ENCODE measurements at places on chromosomes 3 and 15. TPM values are rescaled to one million over a fixed set of nuclear protein-coding genes. Genes with fewer than 3 reads are reported as not detected.

The USP8 gene
- 58.8 TPM for total RNA-seq

The CYP19A1 gene
- total RNA-seq = not detected

The DPP8 gene
- total RNA-seq = 44.6 TPM

The HYAL2 gene
- total RNA-seq = 6.8 TPM

The RIOX2 gene
- total RNA-seq = 27.9 TPM

Data from activated CD8-positive, alpha-beta T cell treated with anti-CD3 and anti-CD28 coated beads, Interleukin-2, amount 10 ng/mL, durations not matched to agents 7 days and 5 days (primary cell).